Ovary (tissue), 10 donors: ENCODE measurements at places on chromosomes 13 and 19.

DNA sequence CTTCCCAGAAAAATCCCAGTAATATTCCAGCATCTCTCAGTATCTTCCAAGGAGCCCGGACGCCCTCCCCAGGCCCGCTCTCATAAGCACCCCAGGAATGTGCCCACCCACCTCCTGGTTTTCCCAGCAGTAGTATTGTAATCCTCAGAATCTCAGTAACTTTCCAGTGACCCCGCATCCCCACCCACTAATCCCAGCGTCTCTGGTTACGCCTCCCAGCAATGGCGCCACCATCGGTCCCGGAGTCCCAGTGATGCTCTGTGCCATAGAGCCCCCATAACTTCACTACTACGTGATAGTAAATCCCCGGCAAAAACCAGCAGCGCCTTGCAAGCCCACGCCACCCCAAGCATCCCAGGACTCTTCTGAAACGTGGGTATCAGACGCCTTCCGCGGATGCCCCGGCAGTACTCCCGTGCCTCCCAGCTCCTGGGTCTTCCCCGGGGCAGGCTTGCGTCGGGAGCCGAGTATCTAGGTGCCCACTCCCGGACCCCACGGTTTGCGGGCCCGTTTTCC is 928 bp upstream of the PNPLA6 start:
- DNase-seq: peak; percentile 60

DNA sequence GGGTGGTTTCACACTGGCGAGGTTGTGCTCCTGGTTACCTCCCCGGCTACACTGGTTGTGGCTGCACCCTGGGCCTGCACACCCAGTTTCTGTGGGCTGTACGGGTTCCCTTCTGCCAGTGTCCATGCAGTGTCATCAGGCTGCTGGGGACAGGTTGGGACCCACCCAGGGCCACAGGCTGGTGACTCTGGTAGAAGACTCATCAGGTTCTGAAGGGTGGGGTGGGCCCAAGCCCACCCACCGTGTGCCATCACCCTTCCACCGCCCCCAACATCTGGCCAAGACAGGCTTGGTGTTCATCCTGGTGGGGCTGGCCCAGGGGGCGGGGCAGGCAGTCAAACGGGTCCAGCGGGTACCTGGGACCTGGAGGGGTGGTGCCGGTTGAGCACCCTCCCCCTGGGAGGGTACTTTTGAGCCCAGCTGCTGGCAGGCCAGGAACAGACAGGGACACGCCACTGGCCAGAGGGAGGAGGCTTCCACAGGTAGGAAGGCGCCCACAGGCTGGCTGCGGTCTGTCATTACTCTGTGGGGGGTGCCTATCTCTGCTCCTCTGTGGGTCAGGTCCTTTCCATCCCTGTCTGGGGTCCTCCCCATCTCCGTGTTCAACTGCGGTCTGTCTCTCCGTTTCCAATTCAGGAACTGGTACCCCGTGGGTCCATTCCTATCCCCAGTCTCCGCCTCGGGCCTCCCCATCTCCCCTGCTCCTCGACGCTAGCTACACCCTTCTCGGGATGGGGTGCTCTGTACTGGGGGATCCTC is at the start of gene RNF225:
Gene RNF225 (plus strand): TSS at position 437 of the 759 bp plus-strand sequence. CDS start 434 bp downstream, outside the sequence.
- peak; percentile 18 for DNase-seq

GRCh38 chr13:108549934-108550333 is 79.5 kb upstream of the MYO16 start:
- no peak for DNase-seq

GRCh38 chr19:55820037-55820436 is 11.8 kb downstream of the NLRP11 start:
- no peak for DNase-seq

DNA sequence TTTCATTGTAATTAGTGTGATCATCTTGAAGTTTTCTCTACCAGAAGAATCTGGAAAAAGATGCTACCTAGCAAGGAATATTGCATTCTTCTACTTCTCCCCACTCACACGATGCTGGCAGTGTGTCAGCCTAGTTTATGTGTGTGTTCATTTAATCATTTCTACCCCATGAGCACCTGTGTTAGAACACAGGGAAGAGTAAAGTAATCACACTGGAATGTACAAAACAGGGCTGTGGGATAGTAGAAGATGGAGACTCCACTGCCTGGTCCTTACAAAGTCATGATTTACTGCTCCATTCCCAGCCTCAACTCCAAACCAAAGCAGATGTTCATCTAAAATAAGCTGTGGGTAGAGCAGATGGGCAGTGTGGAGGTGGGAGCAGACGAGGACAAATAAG is 47.7 kb upstream of the RGCC start:
- DNase-seq: no peak

DNA sequence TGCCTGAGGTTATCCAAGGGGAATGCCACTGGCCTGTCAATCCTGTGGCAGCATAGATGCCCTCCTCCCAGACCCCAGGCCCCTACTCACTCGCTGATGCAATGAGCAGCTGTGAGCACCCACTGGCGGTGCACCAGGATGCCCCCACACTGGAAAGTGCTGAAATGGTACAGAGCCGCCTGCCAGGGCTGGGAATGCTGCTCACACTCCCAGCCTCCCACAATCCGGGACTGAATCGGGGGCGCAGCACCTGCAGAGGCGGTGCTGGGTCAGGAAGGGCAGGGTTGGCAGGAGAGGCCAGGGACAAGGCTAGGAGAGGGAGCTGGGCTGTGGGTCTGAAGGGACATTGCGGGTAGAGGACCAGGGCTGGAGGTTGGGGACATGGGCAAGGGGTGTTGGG is 2.0 kb downstream of the KLK1 start:
- no peak for DNase-seq

GRCh38 chr19:36497001-36497400 is 7.6 kb upstream of the ZNF566 start:
- DNase-seq: no peak

DNA sequence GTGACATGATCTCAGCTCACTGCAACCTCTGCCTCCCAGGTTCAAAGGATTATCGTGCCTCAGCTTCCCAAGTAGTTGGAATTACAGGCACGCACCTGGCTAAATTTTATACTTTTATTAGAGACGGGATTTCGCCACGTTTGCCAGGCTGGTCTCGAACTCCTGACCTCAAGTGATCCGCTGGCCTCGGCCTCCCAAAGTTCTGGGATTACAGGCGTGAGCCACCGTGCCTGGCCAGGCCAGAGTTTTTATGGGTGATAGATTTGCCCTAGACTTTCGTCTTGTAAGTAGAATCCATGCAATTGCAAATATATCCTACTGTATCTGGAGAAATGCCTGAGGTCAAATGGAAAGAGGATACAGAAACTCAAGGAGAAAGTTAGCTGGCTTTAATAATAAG is 819.9 kb upstream of the SLITRK1 start:
- no peak for DNase-seq

- DNase-seq: no peak
Measured at GRCh38 chr19:41220811-41221210, 1.8 kb downstream of the AXL start.

- DNase-seq: no peak
Measured at GRCh38 chr19:55552206-55552605, 6.9 kb upstream of the SBK3 start.

GRCh38 chr13:96533408-96533807 is 443.5 kb downstream of the HS6ST3 start:
- DNase-seq: no peak

GRCh38 chr19:45643024-45643926 is 4.1 kb upstream of the EML2 start:
- peak; percentile 89 for DNase-seq

DNA sequence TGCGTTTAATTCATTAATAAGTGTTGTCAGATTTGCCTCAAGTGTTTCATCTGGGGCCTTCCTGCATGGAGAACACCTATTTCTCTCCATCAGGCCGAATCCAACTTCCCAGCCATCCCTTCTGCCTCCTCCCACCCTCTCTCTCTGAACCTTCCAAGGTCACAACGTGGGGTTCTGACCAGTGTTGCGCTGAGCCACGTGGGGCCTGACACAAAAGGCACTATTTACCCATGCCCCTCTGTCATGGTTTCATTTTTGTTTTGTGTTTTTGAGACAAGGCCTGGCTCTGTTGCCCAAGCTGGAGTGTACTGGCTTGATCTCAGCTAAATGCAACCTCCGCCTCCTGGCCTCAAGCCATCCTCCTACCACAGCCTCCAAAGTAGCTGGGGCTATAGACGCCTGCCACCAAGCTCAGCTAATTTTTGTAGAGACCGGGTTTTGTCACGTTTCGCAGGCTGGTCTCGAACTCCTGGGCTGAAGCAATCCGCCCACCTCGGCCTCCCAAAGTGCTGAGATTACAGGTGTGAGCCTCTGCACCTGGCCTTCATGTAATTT is 8.6 kb upstream of the IRGC start:
- DNase-seq: no peak

- DNase-seq: no peak
Measured at GRCh38 chr19:6048348-6048747, 62.0 kb downstream of the RFX2 start.

GRCh38 chr13:83955011-83955410 is 72.7 kb upstream of the SLITRK1 start:
- DNase-seq: no peak

GRCh38 chr19:50799547-50799851 is 9.3 kb downstream of the ACP4 start:
- DNase-seq: no peak

DNA sequence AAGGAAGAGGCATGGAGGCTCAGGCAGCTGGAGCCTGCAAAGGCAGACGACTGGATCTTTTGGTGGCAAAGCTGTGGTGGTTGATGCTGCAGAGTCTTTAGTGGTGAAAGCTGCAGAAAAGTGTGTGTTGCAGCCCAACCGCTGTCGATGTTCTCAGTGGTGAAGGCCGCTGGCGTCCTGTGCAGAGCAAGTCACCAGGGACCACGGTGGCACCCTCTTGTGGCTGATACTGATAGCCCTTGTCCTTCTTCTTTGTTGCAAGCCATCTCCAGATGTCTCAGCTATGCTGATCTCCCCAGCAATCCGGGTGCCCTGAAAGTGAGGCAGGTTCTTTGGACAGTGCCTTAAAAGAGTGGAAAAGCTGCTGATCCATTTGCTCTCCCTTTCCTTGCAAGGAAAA is 610.9 kb upstream of the PCDH9 start:
- DNase-seq: no peak

DNA sequence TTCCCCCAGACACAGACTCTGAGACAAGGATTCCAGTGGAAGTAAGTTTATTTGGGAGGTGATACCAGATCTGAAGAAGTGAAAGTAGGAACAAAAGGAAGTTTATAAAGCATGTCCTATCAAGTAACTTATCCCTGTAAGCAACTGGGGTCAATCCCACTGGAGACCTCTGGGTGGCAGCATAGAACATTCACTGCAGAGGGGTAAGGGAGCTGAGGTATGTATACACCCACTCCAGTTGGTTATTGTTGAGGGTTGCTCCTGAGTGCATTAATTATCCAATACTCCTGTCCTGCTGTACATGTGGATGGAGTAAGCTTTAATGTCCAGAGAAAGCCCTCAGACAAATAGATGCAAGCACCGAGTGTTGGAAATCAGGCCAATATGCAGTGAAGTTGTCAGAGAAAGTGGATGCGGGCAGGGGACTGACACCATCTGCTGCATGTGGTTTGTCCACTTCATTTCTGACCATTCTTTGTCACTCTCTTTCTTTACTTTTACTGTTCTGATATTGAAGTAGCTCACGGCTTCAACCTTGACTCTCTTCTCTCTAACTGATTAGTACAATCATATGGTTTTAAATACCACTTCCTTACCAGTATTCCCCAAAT is 46.7 kb downstream of the NOTCH3 start:
- no peak for DNase-seq

- no peak for DNase-seq
Measured at GRCh38 chr13:36986462-36987240, 12.5 kb downstream of the ALG5 start.

- DNase-seq: no peak
Measured at GRCh38 chr19:58332697-58333096, 5.9 kb downstream of the ZSCAN22 start.

GRCh38 chr13:25729201-25729600 is 322.6 kb downstream of the SHISA2 start:
- DNase-seq: no peak

DNA sequence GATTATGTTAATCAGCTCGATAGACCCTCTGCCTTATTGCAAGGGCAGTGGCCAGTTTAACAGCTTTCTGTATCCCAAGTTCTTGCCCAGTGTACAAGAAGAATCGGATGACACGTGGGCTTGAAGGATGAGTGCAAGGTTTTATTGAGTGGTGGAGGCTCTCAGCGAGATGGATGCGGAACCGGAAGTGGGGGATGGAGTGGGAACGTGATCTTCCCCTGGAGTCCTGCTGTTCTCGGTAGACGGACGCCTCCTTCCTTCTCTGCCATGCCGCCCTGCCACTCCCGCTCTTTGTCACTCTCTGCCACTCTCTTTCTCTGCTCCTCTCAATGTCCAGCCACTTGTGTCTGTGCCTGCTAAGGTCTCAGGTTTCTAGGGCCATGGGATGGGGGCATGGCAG is 21.0 kb downstream of the RFXAP start:
- no peak for DNase-seq

DNA sequence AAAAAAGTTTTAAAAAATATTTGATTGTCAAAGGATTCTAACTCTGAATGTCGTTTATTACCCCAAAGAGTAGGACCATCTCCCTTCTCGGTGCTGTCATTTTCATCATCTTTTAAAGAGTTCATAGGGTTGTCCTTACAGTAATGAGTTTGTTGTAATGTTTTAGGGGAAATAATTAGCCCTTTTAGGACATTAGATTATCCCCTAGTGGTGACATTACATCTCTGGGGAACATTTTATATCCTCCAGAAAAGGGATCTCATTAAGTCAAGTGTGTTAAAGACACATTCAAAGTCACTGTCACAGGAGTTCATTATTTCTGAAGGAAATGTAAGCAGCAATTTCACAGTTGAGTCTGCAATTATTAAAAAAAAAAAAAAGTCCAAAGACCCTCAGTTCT is 99.3 kb upstream of the GJB6 start:
- no peak for DNase-seq

GRCh38 chr19:2255982-2256685 is at the start of gene JSRP1:
Gene JSRP1 (minus strand): TSS chr19:2256417. CDS start chr19:2255314, 1,103 bp downstream.
- DNase-seq: no peak

GRCh38 chr13:105996391-105997025 is 539.0 kb downstream of the EFNB2 start:
- no peak for DNase-seq

- peak; percentile 65 for DNase-seq
Measured at GRCh38 chr19:13078897-13079541, 23.6 kb downstream of the LYL1 start.

DNA sequence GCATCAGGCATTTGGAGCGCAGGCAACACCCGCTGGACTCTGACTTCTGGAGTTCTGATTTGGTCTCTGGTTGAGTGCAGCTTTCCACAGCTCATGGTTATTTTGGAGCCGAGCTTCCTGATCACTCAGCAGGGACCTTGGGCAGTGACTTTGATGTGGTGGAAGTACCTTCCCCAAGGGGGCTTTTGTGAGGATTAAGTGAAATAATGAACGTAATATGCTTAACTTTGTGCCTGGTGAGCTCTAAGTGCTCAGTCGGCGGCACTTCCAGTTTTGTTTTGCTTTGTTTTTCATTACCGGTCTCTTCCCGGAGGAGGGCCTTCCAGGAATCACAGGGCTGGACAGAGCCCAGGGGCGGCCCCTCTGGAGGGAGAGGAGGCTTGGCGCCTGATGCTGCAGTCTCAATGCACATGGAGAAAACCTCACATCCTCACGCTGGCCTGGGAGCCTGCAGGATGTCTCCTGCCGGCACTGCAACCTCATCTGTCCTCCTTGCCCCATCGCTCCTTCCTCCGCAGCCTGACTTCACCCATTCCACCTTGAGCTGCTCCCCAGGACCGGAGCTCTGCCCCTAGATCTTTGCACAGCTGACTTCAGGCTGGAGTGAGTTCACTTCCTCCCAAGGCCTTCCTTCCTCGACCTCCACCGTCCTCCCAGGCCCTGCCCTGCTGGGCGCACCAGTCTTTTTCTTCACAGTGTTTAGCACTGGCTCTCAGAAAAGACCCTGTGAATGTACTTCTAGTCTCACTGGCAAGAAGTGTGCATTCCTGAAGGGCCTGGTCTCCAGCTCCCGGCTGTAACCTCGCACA is 1.5 kb downstream of the PLEKHF1 start:
- peak; percentile 79 for DNase-seq

GRCh38 chr13:80074143-80074752 is 266.7 kb downstream of the SPRY2 start:
- no peak for DNase-seq
